Thoracic aorta (tissue), 2 donors: ENCODE measurements at places on chromosomes 4 and X.

- H3K36me3 ChIP-seq = no peaks in the 10 kb centered on the region
- H3K4me3 ChIP-seq = peak overlapping the region; percentile 84
- H3K27ac ChIP-seq = peak overlapping the region; percentile 98
Measured at GRCh38 chr4:158169931-158170690, 2.7 kb downstream of the GASK1B start.

DNA sequence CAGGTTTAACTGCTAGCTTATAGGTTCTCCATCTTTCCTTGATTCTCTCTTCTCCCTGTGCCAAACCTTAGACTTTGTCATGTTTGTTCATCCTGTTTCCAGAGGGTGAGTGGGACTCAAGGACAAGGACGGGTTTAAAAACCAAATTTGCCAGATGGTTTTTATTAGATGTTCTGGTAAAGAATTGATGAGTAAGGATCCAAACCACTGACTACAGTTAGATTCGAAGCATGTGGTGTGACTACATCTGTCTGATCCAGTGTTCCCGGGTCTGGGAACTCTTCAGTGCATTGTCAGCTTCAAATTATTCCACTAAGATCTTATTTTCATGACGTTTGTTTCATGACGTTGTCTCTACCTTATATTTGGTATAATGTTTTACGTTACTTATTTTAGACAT is 37.5 kb downstream of the MTMR1 start:
- H3K27ac ChIP-seq = no peak overlapping the region
- no peaks in the 10 kb centered on the region for H3K27me3 ChIP-seq
- H3K4me1 ChIP-seq = no peaks in the 10 kb centered on the region
- peaks cover 15% of the 10 kb centered on the region for H3K36me3 ChIP-seq
- H3K4me3 ChIP-seq = no peak overlapping the region
- DNase-seq = no peak

DNA sequence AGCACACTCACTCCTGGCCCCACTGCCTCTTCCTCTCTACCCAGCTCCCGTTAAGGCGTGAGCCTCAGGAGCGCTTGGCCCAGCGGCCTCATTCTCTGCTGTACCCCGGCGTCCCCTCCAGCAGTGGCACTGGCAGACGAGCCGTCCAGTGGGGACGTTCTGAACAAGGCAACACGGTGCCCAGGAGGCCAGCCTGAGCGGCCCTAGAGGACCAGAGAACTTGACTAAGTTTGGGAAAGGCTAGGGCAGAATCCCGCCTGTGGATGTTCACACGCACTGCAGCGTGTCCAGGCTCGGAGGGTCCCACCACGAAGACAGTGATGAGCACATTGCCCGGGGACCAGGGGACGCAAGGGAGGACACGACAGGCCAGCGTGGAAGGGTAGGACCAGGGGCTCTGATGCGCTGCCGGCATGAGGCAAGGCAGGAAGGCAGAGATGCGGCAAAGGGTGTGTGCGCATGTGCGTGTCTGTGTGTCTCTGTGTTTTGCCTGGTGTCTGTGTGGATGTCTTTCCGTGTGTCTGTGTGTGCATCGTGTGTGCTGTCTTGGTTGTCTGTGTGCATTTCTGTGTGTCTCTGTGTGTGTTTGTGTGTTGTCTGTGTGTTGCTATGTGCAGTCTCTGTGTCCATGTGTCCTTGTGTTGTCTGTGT is 89.4 kb downstream of the ABLIM2 start:
- DNase-seq = no peak
- H3K36me3 ChIP-seq = no peaks in the 10 kb centered on the region

GRCh38 chr4:54277691-54278090 is 48.6 kb downstream of the PDGFRA start:
- no peak for DNase-seq
- peak overlapping the region; percentile 17 for H3K4me3 ChIP-seq
- peaks cover 82% of the 10 kb centered on the region for H3K4me1 ChIP-seq
- peak overlapping the region; percentile 70 for H3K27ac ChIP-seq
